Esophagus squamous epithelium (tissue), 5 donors: ENCODE measurements at places on chromosomes 11 and 22.

DNA sequence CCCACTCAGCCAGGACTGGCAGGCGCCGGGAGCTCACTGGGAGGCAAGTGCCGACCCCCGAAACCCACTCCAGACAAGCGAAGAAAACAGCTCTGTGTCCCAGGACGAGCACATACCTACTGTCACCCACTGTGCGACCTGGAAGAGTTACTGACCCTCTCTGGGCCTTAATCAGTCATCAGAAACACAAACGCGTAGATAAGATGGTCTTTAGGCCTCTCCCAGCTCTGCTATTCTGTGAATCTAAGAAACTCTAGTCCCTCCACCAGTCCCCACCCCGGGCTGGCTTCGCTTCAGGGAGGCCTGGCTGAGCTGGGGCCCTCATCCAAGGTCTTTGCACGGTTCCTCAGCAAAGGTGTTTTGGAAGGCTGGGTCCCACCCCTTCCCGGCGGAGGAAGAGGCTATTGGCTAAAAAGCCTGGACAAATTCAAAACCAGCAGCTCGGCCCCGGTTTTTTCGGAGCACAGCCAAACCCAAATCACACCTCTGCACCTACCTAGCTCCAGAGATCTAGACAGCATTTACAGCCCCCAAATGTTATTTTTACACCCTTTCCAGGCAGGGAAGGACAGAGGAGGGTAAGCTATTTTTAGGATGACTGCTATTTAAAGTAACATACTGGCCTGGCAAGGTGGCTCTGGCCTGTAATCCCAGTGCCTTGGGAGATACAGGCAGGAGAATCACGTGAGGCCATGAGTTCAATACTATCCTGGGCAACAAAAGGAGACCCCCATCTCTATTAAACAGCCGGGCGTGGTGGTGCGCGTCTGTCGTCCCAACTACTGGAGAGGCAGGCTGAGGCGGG is 13.2 kb upstream of the HDHD5 start:
- no peak for DNase-seq

- DNase-seq, result no peak
Observed at GRCh38 chr11:67483831-67484665, 1.2 kb downstream of the AIP start.

DNA sequence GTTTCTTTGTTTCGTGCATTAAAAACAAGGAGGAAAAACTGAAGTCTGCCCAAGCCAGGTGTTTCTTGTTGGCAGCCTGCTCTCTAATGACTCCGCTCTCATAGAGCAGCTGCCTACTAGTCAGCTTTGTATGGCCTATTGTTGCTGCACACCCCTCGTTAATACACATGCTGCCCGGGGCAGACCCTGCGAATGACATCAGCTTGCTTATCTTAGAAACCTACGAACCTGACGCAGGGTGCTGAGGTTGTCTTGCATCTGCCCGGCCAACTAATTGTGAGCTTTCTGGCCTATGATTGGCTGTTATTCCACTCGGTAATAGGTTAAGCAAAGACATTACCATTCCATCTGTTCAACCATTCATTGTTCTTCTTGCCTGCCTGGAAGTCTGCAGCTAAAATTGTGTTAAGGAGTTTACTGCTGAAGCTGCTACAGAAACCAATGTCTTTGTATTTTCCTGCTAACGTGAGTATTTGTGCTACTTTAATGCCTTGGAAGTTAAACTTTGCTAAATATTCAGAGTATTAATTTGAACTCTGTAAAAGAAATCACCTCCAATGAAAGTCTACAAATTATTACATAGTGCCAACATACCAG is 37.5 kb downstream of the ZC3H12C start:
- DNase-seq, result no peak

- no peak for DNase-seq
Observed at GRCh38 chr11:40722179-40722795, 737.2 kb downstream of the LRRC4C start.
